ENCODE measurements at places on chromosomes 1 and 21.

- no peak for DNase-seq
Measured at GRCh38 chr1:4421986-4422385, 232.4 kb upstream of the AJAP1 start.

DNA sequence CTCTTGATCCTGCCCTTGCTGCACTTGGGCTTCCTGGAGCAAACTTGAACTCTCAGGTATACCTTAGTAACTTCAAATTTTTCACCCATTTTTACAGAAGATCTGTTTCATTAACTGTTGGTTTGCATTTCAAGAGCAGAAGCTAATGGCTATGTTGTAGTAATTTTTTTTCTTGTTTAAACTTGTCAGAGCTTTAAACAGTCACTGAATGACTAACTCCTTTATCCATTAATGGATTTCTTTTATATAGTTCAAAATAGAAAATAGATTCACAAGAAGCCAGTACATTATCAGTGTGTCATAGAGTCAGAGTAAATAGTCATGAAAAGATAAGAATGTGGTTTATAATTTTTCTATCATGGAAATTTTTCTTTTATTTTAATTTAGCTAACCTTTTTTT lies 13.6 kb downstream of the SRSF11 start:
- no peak for DNase-seq

DNA sequence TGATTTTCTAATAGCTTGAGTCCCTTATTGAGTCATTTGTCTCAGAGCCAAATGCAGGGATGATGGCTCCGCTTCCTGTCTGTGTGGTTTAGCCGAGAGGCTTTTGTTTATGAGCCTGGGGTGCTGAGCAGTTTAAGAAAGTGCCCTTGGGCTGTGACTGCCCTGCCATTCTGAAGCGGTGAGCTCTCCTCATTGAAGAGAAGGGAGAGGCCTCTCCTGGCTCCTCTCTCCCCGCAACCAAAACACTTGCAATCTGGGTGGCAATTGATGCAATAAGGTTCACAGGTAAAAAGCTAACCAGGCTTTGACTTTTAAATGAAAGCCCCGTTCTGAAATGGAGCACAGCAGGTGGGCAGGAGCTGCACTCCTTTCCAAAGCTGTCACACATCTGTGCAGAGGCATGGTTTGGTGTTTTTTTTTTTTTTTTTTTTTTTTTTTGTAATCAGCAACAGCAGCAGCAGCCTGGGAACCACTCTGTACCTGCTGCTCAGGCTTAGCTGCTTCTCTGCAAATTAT lies 403.7 kb downstream of the SIPA1L2 start:
- no peak for DNase-seq

DNA sequence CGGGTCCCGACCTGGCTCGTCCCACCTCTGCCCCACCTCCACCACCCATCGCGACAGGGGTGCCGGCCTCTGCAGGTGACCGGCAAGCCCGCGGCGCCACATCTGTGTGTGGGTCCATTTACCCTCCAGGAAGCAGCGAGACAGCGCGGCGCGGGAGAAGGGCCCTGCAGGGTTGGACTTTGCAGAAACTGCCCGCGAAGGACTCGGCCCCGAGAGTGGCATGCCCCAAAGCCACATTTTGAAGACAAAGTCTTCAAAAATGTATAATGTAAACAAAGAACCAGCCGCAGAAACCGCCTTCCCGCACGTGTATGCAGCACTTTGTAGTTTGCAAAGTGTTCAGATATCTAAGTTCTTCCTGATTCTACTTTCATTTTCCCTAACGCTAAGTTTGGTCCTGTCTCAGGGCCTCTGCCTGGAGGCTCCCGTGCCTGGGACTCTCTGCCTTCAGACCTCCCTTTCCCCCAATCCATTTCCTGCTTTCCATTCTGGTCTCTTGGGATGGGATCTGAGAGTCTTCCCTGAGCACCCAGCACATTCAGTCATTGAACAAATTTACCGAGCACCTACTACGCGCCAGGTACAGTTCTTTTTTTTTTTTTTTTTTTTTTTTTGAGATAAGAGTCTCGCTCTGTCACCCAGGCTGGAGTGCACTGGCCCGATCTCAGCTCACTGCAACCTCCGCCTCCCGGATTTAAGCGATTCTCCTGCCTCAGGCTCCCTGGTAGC lies 524 bp upstream of the TMCO4 start:
- DNase-seq, result no peak

DNA sequence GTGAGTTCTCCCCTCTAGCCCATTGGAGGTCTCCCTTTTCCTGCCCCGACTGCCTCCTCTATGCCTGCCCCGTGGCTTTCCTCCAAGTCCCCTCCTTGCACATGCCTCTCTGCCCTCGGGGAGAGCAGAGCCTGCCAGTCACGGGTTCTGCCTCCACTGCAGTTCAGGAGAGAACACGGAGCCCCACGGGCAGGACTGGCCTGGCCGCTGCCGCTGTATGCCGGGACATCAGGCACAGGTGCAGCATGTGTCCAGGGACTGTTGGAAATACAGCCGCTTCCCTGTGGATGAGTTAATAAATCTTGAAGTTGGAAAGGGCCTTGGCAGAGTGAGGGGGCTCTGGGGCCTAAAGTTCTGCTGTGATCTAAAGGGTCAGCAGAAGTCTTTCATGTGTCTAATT lies 676.6 kb downstream of the MATN1 start:
- no peak for DNase-seq

GRCh38 chr1:151988405-151988923 lies 5.2 kb downstream of the S100A10 start:
- no peak for DNase-seq

GRCh38 chr1:216670118-216670883 lies 52.9 kb downstream of the ESRRG start:
- DNase-seq, result no peak

- DNase-seq, result no peak
Measured at GRCh38 chr1:101841824-101842223, 154.9 kb downstream of the OLFM3 start.

DNA sequence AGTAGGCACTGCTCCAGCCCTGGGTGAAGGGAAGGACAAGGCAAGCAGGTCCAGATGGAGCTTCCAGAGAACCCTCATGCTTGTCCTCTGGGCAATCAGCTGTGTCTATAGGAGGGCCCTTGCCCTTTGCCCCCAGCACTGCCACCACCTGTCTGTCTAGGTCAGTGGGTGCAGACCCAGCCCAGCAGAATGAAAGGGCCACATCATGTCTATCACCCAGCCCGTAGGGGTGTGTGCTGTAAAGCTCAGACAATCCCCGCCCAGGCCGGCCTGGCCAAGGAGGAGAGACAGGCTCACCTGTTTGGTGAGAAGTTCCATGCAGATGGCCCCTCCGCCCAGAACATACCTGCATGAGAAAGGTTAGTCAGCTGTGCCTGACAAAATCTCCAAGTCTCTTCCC lies 7.0 kb downstream of the UBE2Q1 start:
- no peak for DNase-seq

DNA sequence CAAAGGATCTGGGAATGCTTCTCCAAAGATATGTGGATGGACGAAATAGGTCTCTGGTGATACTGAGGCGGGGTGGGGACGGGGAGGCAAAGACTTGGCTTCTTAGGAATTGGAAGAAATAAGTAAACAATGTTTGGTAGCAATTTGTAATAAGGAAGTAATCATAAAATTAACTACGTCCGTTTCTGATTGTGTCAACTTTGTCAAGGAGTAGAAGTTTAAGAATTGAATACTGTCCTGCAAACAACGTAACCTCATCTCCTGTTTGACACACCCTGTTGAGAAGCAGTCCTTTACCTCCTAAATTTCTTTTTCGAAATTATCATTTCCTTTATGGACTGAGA lies 471 bp downstream of the POLR3C start:
- no peak for DNase-seq

DNA sequence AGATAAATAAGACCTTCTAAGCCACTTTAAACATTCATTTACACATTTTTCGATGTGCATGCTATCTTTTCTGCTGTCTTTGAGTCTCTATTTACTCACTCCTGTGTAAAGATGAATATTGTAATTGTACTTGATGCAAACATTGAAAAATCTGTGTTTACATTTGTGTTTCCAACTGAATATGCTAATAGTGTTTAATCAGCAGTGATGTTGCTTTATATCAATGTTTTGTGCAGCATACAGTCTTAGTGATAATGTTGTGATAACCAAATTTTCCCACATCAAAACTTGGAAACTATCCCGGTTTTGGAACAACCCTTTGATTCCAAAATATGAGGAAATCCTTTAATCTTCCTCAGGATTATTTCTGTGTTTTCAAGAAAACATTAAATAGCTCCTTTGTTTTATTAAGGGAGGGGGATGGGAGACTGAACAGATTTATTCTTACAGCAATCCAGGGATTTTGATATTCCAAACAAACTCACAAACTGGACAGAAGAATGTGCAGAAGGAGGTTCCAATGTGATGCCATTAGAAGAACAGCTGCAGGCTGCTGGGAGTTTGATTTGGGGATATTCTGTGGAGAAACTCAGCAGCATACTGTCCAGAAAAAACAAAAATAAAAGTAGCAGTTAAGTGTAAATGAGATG lies 248.0 kb downstream of the S1PR1 start:
- DNase-seq, result no peak

- DNase-seq, result no peak
Measured at GRCh38 chr1:42758641-42759040, 8.2 kb downstream of the P3H1 start.

- DNase-seq, result no peak
Measured at GRCh38 chr21:46059195-46059594, 38.7 kb upstream of the COL6A2 start.

DNA sequence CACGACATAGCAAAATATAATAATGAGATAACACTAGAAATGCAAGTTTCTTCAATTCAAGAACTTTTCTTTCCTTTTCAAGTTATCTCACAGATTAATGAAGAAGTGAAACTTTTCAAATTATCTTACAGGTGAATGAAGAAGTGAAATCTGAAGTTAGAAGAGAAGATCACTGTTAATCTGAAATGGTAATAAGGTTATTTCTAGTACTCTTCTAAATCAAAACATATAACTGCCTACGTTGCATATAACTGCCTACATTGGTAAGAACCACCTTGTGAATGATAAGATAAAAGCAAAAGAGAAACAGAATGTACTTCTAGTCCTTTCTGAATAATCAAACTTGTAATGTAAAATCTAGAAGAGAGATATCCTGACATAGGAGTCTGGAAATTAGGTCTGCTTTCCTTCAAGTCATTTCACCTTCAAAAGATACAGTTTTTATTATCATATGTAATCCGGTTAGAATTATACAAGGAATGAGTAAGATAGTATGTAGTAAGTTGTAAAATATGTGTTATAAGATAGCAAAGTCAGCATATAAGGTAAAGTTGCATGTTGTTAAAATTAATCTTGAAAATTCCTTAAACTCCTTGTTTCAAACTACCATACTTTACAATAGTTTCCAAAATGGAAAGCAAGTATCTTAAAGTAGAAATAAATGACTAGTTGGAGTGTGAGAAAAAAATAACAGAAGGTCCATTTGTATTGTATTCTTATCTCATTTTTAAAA lies 522.4 kb upstream of the ZRANB2 start:
- DNase-seq, result no peak
